ENCODE measurements at places on chromosomes 6 and 20. TPM values are rescaled to one million over a fixed set of nuclear protein-coding genes. Genes with fewer than 3 reads are reported as not detected.

DNA sequence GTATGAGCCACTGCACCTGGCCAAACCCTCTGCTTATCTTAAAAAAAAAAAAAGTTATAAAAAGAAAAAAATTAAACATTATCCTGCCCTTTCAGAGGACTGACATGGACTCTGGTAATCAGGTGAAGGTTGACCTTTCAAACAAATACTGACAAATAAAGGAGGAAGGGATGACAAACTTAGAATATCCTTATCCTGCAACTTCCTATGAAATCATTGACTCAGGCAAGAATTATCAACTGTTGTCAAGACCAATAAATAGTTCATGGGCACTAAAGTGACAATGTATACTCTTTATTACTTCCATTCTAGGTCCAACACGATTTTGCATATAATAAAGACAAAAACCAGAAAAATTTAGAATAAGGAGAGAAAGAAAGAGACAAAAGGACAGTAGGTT, 117.9 kb downstream of the KIF16B start:
- no peak for DNase-seq

Gene SMLR1
- not detected for total RNA-seq

DNA sequence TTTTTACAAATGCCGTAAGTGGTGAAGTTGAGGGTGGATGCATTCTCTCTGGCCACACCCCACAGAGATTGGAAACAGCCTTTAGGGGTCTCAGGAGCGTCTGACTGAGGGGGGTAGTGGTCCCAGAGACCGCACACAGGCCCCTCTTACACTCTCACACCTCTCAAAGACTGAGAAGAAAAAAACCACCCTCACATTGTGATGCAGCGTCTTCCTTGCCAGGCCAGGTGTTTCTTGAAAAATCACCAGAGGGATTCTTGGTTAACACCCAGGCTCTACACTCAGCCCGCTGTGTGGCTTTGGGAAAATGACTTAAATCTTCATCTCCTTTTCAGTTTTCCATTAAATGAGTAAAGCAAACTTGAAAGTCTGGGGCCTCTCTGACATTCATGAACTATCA, 115.8 kb upstream of the SPTLC3 start:
- H3K27ac ChIP-seq: no peak overlapping the region
- no peaks in the 10 kb centered on the region for H3K36me3 ChIP-seq
- peak; percentile 72 for DNase-seq
- no peaks in the 10 kb centered on the region for H3K27me3 ChIP-seq
- H3K4me1 ChIP-seq: no peaks in the 10 kb centered on the region

GRCh38 chr6:13303668-13304017, 24.7 kb downstream of the TBC1D7 start:
- H3K4me1 ChIP-seq: peaks cover 30% of the 10 kb centered on the region
- H3K36me3 ChIP-seq: no peaks in the 10 kb centered on the region
- no peaks in the 10 kb centered on the region for H3K27me3 ChIP-seq
- H3K4me3 ChIP-seq: peak overlapping the region; percentile 42
- peak overlapping the region; percentile 69 for H3K27ac ChIP-seq

GRCh38 chr6:87982134-87982533, 65.5 kb upstream of the SPACA1 start:
- no peak overlapping the region for H3K4me3 ChIP-seq
- H3K27ac ChIP-seq: no peak overlapping the region
- no peaks in the 10 kb centered on the region for H3K36me3 ChIP-seq
- no peaks in the 10 kb centered on the region for H3K27me3 ChIP-seq

DNA sequence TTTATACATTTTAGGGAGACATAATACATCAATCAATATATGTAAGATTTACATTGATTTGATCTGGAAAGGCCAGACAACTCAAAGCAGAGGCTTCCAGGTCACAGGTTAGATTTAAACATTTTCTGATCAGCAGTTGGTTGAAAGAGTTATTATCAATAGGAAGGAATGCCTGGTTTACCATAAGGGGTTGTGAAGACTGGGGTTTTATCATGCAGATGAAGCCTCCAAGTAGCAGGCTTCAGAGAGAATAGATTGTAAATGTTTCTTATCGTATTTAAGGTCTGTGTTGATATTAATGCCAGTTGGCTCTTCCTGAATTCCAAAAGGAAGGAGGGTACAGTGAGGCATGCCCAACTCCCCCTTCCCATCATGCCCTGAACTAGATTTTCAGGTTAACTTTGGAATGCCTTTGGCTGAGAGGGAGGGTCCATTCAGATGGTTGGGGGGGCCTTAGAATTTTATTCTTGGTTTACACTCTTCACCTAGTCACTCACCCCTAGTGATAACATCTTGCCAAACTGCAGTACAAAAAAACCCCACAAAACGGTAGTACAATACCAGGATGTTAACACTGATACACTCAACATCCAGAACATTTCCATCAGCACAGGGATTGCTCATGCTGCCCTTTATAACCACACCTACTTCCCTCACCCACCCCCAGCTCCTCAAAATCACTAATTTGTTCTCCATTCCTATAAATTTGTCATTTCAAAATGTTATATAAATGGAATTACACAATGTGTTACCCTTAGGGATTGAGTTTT, 259.6 kb upstream of the PLN start:
- H3K27me3 ChIP-seq: no peaks in the 10 kb centered on the region
- no peaks in the 10 kb centered on the region for H3K36me3 ChIP-seq
- no peak overlapping the region for H3K4me3 ChIP-seq
- no peak overlapping the region for H3K27ac ChIP-seq
- no peak for DNase-seq

Data from esophagus muscularis mucosa (tissue), 4 donors.